ENCODE measurements at places on chromosomes 7 and 10.

DNA sequence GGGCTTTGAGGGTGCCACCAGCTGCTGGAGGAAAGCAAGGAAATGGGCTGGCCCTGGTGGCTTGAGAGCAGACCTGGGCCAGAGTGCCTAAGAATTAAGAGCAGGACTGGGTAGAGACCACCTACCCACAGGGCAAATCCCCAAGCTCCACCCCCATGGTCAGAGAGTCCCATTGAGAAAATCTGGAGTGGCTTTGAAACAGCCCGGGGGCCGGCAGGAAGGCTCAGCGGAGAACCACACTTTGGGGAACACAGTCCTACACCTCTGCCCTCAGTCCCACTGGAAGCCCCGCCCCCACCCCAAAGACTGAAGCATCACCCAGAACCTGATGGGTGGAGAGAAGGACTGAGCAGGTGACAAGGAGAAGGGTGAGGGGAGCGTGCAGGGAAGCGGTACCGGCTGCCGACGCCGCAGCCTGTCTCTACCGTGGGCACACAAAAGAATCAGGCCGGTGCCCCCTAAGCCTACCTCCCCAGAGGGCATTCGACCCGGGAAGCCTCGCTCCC is 3.6 kb downstream of the SMARCD3 start:
- no peak for DNase-seq

DNA sequence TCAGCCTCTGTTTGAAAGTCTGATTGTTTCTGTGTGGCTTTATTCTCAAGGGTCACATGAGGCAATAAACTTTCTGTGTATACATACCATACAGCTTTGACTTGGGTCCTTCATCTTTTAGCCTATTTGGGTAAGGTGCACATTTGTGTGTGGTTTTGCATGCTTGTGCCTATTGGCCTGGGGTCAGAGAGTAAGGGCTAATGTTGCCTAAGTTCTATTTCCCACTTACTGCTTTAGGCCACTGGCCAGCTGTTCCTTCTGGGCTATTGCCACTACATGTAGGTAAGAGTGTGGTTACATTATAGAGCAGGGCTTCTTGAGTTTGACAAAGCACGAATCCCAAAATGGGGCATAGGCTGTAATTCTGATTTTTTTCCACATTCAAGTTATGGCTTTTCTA is 21.8 kb downstream of the BBIP1 start:
- no peak for DNase-seq

GRCh38 chr10:49353895-49354566 is 41.9 kb downstream of the DRGX start:
- no peak for DNase-seq

GRCh38 chr10:95121904-95122303 is 52.6 kb upstream of the CYP2C8 start:
- DNase-seq, result no peak

DNA sequence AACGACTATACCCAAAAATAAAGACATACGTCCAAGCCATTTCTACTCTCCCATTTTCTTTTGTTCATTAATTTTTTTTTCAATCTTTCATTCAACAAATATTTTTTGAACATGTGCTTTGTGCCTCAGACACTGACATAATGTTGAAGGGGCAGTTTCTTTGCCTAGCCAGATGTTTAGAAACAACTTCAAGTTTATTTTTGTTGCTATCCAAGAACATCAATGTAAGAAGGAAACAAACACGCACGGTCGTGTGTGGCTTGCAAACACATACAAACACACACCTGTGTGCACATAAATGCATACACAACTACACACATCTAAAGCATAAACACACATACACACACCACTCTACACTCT is 39.9 kb downstream of the BTBD16 start:
- DNase-seq, result no peak
